Activated CD8-positive, alpha-beta T cell treated with anti-CD3 and anti-CD28 coated beads, Interleukin-2, amount 10 ng/mL, durations not matched to agents 7 days and 5 days (primary cell): ENCODE measurements at places on chromosomes 7 and 10.

GRCh38 chr10:91462423-91462822, 52.3 kb downstream of the HECTD2 start:
- H3K27ac ChIP-seq: no peak overlapping the region
- H3K27me3 ChIP-seq: no peaks in the 10 kb centered on the region
- H3K36me3 ChIP-seq: no peaks in the 10 kb centered on the region

DNA sequence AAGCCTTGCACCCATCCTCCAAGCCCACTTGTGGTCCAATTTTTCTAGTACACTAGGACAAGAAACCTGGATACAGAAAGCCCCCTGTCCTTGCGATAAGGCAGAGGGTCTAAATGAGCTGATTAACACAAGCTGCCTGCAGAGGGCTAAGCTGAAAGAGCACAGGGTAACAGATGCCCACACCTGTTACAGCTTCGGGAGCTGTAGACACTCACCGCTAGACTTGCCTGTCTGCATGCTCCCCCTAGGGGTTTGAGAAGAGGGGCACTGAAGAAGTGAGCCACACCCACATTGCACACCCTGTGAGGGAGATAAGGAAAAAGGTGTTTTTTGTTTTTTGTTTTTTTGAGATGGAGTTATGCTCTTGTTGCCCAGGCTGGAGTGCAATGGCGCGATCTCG, 386.5 kb upstream of the AUTS2 start:
- no peaks in the 10 kb centered on the region for H3K4me1 ChIP-seq
- no peaks in the 10 kb centered on the region for H3K36me3 ChIP-seq
- no peak overlapping the region for H3K27ac ChIP-seq
- no peaks in the 10 kb centered on the region for H3K27me3 ChIP-seq

DNA sequence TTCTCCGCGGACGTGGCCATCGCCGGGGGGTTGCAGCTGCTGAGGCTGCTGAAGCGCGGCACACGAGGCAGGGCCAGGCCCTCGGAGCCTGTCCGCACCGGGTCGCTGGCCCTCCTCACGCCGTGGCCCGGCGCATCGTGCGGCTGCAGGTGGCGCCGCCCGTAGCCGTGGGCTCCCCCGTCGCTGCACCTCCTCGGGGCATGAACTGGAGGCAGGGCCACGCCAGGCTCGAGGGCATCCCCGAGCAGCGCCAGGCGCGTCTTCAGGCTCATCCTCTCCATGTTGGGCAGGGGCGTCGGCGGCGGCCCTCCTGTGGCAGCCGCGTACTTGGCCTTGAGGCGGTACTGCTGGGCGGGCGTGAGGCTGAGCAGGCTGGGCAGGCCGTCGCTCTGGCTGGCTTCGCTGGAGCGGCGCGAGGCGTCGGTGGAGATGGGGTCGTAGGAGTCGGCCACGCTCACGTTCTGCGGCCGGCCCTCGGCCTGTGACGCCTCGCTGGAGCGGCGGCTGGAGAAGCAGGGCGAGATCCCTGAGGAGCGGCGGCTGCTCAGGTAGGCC, 263.1 kb upstream of the INHBA start:
- H3K36me3 ChIP-seq: no peaks in the 10 kb centered on the region
- no peak for DNase-seq
- H3K4me1 ChIP-seq: no peaks in the 10 kb centered on the region
- H3K27ac ChIP-seq: no peak overlapping the region
- H3K27me3 ChIP-seq: peaks cover 5% of the 10 kb centered on the region

DNA sequence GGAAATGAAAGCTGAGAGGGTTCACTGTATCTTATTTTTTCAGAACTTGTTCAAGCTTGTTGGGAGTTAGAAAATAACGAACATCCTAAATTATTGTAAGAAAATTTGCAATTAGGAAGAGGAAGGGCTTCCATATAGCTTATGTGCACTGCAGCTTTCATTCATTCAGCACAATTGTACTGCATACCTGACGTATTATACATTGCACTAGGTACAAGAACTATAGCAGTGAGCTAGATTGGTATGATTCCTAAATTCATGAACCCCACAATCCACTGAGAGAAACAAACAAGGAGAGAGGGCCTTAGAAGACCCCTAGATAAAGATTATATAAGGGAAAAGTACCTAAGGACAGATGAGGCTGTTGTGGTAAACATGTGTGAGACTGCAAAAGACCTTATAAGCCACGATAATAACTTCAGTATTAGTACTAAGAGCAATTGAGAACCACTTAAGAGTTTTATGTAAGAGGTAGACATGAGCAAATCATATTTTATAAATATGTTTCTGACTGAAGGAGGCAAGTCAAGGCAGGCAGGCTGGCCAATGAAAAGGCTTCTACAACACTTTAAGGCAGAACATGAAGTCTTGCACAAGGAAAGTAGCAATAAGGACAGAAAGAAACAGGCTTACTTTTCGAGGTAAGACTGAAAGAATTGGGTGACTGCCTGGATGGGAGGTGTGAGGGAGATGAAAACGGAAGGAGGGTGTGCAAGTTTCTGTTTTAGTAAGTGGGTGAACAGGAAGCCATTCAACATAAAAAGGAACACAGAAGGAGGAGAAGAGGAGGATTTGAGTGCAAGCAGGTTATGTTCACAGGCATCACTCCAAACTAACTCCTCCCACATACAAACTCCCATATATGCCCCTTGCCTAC, 77.9 kb upstream of the LRRN3 start:
- peak; percentile 79 for DNase-seq
- peaks cover 65% of the 10 kb centered on the region for H3K4me1 ChIP-seq
- H3K4me3 ChIP-seq: peak overlapping the region; percentile 79

DNA sequence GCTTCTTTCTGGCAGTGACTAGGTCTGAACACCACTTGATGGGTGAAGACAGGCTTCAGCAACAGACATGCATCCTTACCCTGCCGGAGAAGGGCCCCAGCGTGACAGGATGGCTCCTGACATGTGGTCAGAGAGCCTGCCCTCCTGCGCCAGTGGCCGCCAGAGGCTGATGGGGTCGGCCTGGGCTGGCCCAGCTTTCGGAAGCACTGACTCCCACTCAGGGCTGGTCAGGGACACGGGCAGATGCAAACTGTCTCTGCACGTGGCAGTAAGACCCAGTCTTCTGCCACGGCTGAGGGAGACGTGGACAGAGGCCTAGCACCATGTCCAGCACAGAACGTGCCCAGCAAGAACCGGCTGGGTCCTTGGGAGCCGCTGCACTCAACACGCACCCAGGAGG, 10.2 kb downstream of the TUBGCP2 start:
- H3K27me3 ChIP-seq: no peaks in the 10 kb centered on the region
- H3K4me3 ChIP-seq: no peak overlapping the region
- peaks cover 56% of the 10 kb centered on the region for H3K36me3 ChIP-seq
- H3K4me1 ChIP-seq: no peaks in the 10 kb centered on the region

DNA sequence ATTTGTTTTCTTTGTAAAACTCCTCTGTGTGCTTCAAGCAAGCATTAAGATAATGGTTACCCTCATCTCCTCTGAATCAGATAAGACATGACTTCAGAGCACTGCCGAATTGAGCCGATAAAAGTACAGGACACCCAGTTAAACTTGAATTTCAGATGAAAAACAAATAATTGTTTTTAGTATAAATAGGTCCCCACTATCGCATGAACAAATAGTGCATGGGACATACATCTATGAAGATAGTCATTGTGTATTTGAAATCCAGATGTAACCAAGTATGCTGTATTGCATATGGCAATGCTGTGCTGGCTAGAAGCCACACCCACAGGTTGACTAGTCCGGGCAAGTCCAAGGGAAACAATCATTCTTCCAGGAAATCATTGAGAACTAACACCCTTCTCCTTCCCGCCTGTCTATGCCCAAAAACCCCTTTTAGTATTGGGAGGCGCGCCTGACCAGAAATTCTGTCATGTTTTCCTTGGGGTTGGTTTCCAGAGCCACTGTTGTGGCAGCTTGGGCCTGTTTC, 12.6 kb upstream of the FGFR2 start:
- H3K36me3 ChIP-seq: no peaks in the 10 kb centered on the region
- DNase-seq: no peak
- H3K4me3 ChIP-seq: no peak overlapping the region
- H3K4me1 ChIP-seq: no peaks in the 10 kb centered on the region
- H3K27me3 ChIP-seq: no peaks in the 10 kb centered on the region

DNA sequence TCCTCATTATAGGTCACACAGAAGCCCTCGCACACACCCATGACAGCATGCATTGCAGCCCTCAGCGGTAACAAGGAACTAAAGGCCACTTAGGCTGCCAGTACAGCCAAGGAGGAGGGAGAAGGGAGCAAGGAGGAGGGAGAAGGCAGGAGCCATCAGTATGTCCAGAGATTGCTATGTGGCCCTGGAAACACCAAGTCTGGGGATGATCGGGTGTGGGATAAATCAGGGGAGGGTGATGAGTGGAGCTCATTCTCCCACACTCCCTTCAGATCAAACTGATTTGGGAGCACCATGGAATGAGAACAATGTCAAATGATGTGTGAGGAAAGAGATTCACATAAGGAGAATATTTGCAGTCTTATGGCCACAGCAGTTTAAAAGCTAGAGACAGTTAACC, 350.9 kb downstream of the TNS3 start:
- H3K36me3 ChIP-seq: no peaks in the 10 kb centered on the region
- no peak overlapping the region for H3K27ac ChIP-seq
- no peak for DNase-seq
- no peaks in the 10 kb centered on the region for H3K4me1 ChIP-seq
- no peaks in the 10 kb centered on the region for H3K27me3 ChIP-seq

DNA sequence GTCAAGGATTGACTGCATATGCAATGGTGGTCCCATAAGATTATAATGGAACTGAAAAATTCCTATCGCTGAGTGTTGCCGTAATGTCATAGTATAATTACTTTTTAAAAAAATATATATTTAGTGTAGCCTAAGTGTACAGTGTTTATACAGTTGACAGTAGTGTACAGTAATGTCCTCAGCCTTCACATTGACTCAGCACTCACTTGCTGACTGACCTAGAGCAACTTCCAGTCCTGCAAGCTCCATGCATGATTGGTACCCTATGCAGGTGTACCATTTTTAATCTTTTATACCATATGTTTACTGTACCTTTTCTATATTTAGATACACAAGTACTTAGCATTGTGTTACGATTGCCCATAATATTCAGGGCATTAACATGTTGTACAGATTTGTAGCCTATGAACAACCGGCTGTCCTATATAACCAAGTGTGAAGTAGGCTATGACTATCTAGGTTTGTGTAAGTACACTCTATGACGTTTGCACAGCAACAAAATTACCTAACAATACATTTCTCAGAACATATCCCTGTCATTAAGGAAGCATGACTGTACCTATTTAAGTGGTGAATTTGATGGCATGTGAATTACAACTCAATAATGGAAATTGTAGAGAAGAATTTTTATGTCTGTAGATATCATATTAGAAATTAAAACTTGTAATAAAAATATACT, 40.9 kb downstream of the CCNY start:
- H3K27ac ChIP-seq: no peak overlapping the region
- H3K4me1 ChIP-seq: peaks cover 52% of the 10 kb centered on the region
- H3K27me3 ChIP-seq: no peaks in the 10 kb centered on the region
- H3K36me3 ChIP-seq: no peaks in the 10 kb centered on the region

DNA sequence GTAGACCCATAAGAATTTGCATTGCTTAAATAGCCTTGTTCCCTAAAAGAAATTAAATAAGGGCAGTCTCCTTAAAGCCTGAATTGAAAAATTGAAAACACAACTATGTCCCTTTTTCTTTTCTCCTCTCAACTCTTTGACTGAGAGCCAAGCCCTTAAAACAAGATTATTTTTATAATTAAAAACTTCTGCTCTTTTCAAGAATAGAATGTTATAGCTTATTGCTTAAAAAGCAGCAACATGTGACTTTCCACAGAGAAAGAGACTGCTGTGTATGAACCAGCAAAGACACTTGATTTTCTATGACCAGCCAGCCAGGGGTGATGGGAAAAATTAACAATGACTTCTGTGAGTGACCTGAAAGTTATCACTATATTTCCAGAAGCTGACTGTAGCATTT, 295.2 kb upstream of the CELF2 start:
- H3K4me3 ChIP-seq: no peak overlapping the region
- H3K27me3 ChIP-seq: no peaks in the 10 kb centered on the region
- H3K36me3 ChIP-seq: no peaks in the 10 kb centered on the region

GRCh38 chr10:30542895-30543288, 86.7 kb downstream of the LYZL2 start:
- no peaks in the 10 kb centered on the region for H3K36me3 ChIP-seq
- peaks cover 2% of the 10 kb centered on the region for H3K27me3 ChIP-seq
- DNase-seq: no peak
- no peak overlapping the region for H3K27ac ChIP-seq
- H3K4me3 ChIP-seq: no peak overlapping the region
- H3K4me1 ChIP-seq: peaks cover 11% of the 10 kb centered on the region

DNA sequence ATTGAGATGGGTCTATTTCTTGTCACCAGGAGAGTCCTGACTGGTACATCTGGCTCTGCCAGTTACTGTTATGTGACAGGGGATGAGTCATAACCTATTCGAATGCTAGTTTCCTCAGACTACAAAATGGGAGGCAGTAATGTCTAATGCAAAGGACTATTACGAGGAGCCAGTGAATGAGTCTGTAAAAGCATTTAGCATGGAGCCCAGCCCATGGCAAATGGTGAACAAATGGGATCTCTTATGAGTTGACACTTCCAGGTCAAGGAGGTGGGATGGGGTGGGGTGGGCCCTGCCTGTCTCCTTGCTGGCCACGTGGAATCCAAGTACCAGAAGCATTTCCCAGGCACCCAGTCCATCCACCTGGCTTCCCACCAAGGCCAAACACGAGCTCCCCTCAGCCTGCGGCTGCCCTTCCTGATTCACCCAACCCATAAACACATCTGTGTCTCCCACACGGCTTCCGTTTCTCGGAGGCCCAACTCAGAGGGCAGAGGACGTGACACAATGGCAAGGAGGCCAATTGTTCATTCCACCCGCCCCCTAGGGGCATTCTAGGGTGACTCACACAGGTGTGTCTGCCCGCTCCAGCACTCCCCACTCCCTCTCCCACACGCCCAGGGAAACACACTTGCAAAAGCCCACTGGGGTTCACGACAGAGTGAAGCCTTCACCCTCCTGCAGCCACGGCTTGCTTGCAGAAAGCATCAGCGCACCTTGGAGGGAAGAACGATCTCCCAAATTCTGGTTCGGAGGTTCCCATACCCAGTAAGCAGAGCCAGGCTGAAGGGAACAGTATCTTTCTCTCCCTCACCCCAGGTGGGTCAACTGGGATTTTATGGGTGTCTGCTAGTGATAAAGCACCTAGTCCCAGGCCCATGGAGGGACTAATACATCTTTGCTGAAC, 109.8 kb downstream of the SH3PXD2A start:
- peaks cover 3% of the 10 kb centered on the region for H3K27me3 ChIP-seq
- DNase-seq: peak; percentile 55
- no peaks in the 10 kb centered on the region for H3K36me3 ChIP-seq
- H3K4me1 ChIP-seq: peaks cover 34% of the 10 kb centered on the region
- peak overlapping the region; percentile 65 for H3K27ac ChIP-seq

GRCh38 chr7:67475293-67475692, 478.7 kb downstream of the TYW1 start:
- no peaks in the 10 kb centered on the region for H3K27me3 ChIP-seq
- H3K4me1 ChIP-seq: no peaks in the 10 kb centered on the region
- no peaks in the 10 kb centered on the region for H3K36me3 ChIP-seq
- DNase-seq: no peak
- no peak overlapping the region for H3K27ac ChIP-seq
